ENCODE measurements at places on chromosomes 7 and 10.

DNA sequence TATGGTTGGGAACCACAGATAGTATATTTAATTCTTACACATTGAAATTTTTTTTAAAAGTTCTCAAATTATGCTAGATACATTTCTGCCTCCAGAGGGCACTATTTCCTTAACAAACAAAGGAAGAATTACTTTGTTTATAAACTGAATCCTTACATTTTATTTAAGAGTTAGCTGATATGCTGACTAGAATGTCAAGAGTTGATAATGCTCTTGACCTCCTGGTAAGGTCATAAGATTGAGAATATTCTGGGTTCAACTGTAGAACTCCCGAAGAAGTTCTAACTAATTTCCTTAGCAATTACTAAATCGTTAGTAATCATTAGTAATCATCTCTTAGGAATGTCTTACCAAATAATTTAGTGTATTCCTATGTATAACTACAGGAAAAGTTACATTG lies 95.3 kb upstream of the CYP26C1 start:
- DNase-seq = no peak

- DNase-seq = no peak
Measured at GRCh38 chr10:73097305-73097670, 622 bp upstream of the P4HA1 start.

DNA sequence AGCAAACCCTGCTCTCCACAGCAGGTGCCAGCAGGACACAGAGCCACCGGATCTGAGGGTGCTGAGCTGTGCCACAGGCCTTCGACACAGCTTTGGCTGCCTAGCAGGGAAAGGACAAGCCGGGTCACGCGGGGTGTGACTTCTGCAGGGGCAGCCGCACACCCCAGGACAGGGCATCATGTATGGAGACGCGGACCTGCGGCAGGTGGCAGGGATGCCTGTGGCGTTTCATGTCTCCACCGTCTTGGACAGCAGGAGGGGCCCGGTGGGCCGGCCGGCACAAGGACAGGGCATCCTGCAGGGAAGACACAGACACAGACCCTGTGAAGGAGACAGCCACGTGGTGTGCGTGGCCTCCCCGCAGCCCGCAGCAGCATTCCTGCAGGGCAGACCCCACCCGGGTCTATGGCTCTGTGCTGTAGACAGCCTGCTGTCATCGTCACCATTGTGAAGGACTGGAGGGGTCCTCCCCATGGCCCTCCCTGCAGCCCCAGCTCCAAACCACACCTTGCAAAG lies 109.2 kb downstream of the PDGFA start:
- no peak for DNase-seq

DNA sequence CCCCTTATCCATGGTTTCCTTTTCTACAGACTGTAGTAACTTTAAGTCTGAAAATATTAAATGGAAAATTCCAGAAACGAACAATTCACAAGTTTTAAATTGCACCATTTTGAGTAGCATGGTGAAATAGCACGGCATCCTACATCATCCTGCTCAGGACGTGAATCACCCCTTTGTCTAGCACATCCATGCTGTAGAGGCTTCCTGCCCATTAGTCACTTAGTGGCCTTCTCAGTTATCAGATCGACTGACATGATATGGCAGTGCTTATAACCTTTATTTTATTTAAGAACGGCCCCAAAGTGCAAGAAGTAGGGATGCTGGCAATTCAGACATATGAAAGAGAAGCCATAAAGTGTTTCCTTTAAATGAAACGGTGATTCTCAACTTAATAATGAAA lies 82.7 kb downstream of the CPXM2 start:
- DNase-seq = no peak

DNA sequence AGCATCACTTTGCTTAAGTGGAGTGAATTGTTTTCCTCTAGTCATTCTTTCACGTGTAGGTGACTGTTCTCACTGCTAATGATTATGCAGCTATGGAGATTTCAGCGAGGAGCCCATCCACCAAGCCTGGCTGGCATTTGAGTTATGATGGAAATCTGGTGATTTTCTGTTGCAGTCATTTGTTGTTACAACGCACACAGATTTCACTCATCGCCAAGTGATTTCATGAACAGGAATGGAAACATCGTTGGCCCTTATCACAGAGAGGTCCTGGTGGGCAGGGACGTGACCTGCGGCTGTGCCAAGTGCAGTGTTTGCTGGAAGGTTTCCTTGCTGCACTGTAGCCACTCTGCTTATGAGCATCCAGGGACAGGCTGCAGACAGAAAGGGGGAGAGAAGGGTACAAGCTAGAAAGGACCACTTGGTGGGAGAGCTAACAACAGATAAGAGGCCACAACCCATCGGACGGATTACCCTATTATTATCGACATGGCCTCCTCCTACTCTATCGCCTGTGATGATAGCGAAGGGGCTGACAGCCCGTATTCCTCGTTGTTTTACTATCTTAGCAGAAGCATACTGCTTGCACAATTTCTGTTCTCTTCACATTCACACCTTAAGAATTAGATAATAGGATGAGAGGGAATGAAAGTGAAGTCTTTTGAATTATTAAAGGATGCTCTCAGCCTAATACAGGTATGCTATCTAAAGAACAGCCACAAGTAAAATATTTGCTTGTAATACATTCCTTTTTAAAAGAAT lies 99.0 kb upstream of the PITRM1 start:
- DNase-seq = no peak

DNA sequence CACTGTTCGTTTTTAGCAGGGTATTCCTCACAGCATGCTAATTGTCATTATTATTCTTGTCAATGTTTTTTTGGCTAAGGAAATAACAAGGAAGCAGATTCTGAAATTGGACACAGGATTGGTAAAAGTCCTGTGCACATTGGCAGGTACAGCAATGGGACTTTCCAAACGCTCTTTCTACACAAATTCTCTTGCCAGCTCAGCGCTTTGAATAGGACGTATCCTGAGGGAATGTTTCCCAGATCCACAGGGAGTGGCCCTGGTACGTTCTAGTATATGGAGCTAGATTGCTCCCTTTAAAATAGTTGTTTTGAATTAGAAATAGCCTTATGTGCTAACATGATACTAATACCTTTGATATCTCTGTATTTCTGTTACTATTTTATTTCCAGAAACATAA lies 82.8 kb upstream of the GRB10 start:
- no peak for DNase-seq

- DNase-seq = no peak
Measured at GRCh38 chr7:17063045-17063383, 181.2 kb upstream of the AGR3 start.

GRCh38 chr7:5282543-5283316 lies at the start of gene SLC29A4:
Gene SLC29A4, plus strand, starts transcription at chr7:5282943. Its CDS starts 4,874 bp downstream, at chr7:5287817.
- no peak for DNase-seq

All from Caki2 (cell line).